Activated T-cell treated with anti-CD3 and anti-CD28 coated beads for 48 hours (primary cell): ENCODE measurements at places on chromosomes 1 and 21.

- DNase-seq: no peak
Measured at GRCh38 chr1:228925691-228926090, 190.4 kb downstream of the RHOU start.

DNA sequence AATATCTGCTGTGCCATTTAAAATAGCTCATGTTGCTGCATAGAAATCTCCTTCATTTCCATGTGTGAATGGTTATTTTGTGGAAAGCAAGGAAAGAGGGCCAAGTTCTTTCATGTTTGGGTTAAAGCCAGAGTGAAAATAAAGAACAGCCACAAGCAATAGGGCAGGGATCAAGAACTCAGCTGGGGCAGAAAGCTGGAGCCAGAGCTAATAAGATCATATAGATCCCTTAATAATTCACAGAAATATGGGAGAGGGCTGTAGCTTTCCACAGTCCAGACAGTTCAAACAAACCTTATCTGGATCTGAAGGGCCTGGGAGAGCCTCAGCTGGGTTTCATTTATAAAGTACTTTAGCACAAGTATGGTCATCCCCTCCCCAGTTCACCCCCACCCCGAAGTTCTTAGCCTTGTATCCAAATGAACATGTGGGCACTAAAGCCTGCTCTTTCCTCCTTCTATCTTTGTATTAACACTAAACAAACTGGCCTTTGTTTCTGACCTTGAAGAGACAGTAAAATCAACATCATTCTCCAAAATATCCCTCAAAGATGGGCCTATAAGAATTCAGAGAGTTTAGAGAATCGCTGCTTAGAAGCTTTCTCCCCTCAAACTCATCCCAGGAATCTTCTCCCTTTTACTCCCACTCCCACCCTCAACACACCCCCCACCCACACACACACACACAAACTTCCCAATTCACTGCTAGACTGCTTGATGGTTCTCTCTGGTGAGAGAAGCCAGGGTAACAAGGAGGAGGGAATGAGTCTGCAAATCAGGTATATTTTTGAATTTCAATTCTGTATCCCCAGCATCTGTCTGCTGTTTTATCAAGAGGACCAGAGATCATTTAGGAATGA, 41.7 kb downstream of the UTP25 start:
- no peak for DNase-seq

DNA sequence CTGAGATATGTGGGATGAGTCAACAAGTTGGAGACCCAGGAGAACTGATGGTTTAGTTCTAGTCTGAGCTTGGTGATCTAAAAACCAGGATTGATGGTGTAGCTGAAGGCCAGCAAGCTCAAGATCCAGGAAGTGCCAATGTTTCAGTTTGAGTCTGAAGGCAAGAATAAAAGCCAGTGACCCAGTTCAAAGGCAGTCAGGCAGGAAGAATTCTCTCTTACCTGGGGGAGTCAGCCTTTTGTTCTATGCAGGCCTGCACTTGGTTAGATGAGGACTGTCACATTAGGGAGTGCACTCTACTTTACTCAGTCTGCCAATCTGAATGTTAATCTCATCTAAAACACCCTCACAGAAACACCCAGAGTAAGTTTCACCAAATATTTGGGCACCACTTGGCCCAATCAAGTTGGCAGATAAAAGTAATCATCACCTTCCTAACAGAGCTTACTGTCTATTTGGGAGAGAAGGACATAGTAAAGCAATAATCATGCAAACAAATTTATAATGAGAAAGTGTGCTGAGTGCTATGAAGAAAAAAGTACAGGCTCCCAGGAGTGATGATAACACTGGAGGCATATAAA, 63.4 kb downstream of the TSEN15 start:
- no peak for DNase-seq

- no peak for DNase-seq
Measured at GRCh38 chr1:209106861-209107260, 476.7 kb upstream of the CAMK1G start.

GRCh38 chr1:199918196-199918769, 109.2 kb upstream of the NR5A2 start:
- no peak for DNase-seq

- DNase-seq: no peak
Measured at GRCh38 chr1:30286241-30286987, 437.0 kb downstream of the MATN1 start.

GRCh38 chr1:14648896-14649855, 50.7 kb downstream of the KAZN start:
- DNase-seq: no peak

DNA sequence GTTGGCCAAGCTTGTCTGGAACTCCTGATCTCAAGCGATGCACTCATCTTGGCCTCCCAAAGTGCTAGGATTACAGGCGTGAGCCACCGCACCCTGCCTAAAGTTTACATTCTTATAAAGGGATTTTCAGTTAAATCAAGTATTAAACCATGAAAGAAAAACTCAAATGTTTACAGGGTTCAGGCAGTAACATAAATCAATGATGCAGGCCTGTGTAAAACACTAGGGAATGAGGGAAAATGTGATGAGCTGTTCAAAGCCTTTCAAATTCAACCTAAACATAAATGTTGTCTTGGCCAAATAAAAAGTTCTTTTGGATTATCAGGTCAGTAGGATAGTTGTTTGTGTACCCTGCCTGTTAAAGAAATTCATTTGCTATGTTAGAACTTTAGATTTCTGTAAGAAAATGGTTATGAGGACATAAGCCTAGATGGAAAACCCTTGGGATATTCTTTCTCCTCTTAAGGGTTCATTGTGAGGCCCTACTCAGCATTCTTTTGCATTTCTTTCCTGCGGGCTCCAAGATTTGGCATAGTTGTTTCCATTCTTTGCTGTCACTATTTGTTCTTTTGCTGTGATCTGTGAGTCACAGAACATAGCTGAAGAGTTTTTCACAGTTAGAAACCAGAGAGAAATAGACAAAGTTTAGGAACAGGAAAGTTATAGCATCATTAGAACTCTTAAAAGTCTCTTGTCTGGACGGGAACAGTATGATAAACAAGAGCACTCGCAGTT, 8.9 kb upstream of the ZRANB2 start:
- DNase-seq: no peak

- no peak for DNase-seq
Measured at GRCh38 chr1:116911188-116911553, 1.5 kb downstream of the PTGFRN start.

DNA sequence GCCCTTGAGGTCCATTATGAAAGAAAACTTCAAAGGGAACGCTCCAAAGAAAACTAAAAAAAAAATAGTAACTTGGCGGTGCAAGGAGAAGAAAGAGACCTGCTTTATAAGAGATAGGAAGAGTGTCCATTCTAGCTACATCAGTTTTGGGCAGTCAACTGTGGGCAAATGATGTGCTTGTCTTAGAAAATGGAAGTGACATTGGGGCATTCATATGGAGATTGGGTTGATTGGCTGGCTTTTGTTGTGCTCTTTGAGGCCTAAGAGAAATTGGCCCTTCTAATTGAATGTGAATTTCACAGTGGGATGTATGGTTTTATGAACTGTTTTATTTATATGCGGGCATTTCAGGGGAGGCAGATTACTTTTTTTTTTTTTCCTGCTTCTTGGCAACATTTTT, 13.2 kb downstream of the PPP1R12B start:
- DNase-seq: no peak

DNA sequence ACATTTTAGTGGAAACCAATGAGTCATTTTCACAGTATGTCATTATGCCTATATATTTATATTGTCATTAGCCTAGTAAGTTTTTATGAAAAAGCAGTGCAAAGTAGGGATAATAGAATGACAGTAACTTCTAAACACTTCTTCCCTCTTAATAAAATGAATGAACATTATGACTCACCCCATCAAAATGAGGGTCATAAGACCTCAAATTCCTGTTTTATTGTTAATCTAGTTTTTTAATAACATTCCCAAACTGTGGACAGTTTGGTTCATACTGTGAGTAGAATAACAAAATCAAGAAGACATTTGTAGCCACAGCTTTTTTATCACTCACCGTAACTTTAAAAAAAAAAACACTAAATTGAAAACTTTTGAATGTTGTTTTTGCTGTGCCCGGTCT, 160.5 kb downstream of the LRRC40 start:
- no peak for DNase-seq

GRCh38 chr21:28767523-28767922, 225.2 kb downstream of the LTN1 start:
- DNase-seq: no peak

- no peak for DNase-seq
Measured at GRCh38 chr1:168421399-168422004, 122.3 kb downstream of the XCL2 start.

GRCh38 chr1:197178998-197179397, 32.5 kb upstream of the ASPM start:
- no peak for DNase-seq

- peak; percentile 6 for DNase-seq
Measured at GRCh38 chr1:115179397-115180079, 90.2 kb upstream of the TSPAN2 start.

GRCh38 chr21:43375006-43375836, 51.7 kb downstream of the SIK1 start:
- DNase-seq: no peak

DNA sequence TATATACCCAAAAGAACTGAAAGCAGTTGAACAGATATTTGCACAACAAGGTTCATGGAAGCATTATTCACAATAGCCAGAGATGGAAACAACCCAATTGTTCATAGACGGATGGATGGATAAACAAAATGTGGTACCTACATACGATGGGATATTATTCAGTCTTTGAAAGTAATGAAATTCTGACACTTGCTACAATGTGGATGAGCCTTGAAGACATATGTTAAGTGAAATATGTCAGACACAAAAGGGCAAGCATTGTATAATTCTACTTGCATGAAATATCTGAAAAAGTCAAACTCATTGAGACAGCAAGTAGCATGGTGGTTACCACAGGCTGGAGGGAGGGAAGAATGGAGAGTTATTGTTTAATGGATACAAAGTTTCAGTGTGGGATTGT, 696.1 kb downstream of the MATN1 start:
- no peak for DNase-seq

- DNase-seq: no peak
Measured at GRCh38 chr1:74419611-74420010, 92.8 kb downstream of the LRRC53 start.

DNA sequence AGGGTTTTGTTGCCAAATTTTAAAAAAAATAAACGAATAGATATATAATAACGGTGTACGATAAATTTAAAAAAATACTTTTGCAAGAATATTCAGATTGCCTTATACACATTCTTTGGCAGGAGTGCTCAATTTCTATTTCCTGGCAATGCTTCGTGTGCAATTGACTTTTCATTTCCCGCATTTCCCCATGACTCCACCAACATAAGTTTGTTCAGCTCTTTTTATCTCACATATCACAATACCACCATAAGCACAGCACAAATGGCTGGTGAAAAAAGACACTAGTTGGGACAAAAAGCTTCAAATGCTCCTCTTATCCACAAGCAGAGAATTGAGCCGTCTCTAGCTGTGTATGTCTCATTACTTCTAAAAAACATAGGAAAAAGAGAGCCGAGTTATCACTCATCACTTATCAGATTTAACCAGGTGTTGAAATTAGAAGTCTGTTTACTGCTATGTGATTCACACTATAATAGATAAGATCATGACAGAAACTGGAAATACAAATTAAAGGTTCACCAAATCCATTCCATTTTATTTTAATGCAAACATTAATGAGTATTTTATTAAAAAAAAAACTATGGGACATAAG, 28.9 kb upstream of the RGS1 start:
- no peak for DNase-seq

DNA sequence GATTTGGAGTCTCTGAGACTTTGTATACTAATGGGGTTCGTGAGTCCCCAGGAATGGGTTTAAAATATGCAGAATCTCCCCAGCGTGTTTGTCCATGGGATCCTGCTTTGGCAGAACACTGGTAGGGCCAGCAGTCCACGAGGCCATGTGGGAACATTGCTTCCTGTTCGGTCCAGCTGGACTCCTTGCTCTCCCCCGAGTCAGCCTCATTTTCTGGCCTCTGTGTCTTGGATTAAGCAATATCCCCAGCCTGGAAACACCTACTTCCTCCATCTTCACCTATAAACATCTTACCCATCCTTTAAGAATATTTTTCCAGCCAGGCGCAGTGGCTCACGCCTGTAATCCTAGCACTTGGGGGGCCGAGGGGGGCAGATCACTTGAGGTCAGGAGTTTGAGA, 142.4 kb downstream of the NAV1 start:
- no peak for DNase-seq
